Cortex of kidney (tissue), 1 donor: ENCODE measurements at places on chromosomes 2 and 18.

GRCh38 chr18:48896875-48897511, 53.8 kb downstream of the SMAD7 start:
- no peak for DNase-seq

GRCh38 chr2:186493564-186494085, 7.6 kb downstream of the ZC3H15 start:
- DNase-seq, result no peak

DNA sequence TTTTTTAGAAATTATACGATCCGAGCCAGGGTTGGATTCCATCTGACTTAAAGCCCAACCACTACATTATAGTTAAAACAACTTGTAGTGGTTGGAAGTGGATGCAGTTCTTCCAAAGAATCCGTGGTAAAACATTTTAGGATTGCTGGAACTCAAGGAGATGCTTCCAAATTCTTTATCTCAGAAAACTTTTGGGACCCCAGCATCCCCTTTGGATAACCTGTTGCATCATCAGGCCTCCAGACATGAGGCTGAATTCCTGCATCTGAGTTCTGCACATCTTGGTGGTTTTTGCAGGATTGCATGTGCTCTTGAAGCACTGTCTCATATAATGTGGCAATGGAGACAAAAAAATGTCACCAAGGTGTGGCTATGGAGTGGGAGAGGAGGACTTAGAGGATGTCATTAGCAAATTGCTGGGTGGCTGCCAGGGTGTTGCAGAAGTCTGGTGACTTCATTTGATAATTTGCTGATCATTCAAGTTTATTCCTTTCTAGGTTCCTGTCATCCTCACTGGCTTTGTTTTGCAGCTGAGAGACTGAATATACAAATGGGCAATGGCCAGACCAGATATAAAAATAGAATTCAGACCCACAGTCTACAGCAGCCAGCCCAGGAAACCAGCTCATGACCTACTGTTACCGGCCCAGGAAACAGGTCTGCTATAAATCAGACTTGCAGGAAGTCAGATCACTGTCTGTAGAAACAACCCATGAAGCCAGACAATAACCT, 207.7 kb downstream of the BCL2 start:
- no peak for DNase-seq

GRCh38 chr2:173959358-173959884, 5.8 kb downstream of the SP3 start:
- no peak for DNase-seq

- DNase-seq, result no peak
Measured at GRCh38 chr2:201827621-201828020, 21.3 kb downstream of the CDK15 start.

DNA sequence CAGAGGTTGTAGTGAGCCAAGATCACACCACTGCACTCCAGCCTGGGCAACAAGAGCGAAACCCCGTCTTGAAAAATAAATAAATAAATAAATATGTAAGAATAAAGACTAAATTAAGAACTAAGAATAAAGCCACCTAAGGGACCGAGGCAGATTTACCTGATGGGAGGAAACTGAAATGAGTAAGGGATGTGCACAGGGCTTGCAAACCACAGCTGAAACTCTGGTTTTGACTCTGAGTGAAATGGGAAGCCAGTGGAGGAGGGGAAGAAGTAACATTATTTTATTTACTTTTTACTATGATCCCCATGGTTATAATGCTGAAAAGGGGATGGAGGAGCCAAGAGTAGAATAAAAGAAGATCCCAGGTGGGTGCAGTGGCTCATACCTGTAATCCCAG, 107.3 kb downstream of the CABYR start:
- no peak for DNase-seq

DNA sequence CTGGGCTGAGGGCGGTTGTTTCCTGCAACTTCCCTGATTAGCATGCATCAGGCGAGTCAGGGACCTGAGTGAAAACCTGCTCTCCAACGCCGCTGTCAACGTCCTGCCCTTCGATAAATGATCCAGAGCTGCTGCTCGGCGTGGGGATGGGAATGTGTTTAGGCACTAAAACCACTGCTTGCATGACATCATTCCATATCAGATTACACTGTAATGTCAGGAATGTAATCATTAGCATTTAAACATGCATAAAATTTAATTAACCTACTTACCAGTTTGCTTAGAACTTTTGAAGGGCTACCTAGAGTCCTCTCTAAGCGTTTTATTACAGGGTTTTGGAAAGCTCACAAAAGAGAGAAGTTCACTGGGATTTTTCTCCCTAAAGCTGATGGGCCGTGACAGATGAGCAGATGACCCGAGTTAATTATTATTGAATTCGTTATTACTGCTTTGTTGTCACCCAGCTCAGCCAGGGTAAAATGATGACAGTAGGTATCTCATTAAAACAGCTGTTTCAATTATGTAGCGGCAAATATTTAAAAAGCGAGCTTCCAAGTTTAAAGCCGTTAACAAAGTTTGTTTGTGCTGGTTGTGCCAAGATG, 685.6 kb upstream of the SALL3 start:
- no peak for DNase-seq

DNA sequence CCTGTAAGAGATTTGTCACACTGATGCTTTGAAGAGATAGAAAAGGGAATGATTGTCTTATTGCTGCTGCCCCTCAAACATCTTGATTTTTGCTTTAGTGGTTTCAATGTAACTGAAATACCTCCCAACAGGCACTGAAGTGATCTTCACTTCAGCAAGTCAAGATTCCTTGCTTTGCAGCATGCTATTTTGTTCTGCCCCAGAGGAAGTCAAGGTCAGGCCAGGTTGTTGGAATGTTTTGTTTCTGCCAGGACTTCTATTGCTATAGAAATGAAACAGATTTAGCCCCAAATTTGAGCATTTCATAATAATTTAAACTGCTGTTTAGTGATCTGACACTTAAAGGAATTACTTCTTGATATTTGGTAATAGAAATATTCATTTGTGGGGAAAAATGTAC, 277.6 kb downstream of the ZNF804A start:
- DNase-seq, result no peak

DNA sequence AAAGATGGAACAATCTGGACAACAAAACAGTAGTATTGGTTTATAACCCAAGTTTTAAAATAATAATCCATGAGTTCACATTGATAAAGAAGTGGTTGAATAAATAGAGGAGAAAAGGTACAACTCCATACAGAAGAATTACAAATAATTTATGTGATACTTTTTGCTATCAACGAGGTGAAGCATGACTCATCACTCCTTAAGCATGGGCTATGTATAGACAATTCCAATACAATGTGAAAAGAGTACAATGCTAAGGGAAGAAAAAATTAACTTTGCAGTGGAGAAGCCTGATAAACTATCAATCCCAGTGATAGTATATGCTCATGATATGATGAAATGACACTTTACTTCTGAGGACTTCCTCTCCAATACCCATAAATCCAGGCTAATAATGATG, 312.9 kb downstream of the GULP1 start:
- no peak for DNase-seq

DNA sequence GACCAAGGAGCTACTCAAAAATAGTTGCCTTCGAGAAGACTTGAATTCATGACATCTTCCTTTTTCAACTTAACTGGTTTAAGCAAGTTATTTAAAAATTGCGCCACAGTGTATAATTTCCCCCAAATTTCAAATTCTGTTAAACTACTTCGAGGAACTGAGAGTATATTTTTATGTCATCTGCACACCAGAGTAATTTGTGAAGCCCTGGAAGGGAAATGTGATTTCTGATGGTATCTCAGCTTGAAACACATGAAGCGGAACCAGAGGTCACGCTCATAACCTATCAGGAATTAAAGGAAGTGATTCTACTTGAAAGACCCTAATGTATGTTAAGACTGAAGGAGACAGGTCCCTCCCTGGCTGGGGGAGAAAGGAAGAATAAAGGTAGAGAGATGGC, 33.9 kb upstream of the DARS1 start:
- DNase-seq, result no peak

DNA sequence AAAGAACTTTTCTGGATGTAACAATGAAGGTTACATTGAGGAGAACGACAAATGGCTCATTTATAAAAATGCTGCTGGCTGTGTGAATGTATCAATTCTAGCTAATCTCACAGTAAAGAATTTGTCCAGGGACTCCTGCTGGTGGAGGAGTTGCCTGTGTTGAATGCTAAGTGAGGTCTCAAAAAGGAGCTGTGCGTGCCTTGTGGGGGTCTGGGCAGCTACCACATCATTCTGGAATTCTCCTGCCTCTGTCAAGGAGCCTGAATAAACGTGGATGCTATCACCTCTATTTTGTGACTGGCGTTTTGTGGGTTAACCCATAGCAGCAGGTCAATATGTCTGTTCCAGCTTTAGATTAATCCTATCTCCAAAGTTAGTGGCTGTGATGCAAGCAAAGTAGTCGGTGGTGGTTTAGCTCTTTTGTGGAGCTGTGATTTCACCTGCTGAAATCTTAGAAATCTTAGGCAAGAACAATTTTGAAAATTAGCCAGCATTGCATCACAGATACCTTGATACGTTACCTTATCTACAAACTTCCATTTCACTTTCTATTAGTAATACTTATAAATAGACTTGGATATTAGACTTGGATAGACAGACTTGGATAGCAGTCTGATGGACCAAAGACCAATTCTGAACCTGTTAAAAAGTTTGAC, 96.8 kb downstream of the MTCL1 start:
- no peak for DNase-seq

DNA sequence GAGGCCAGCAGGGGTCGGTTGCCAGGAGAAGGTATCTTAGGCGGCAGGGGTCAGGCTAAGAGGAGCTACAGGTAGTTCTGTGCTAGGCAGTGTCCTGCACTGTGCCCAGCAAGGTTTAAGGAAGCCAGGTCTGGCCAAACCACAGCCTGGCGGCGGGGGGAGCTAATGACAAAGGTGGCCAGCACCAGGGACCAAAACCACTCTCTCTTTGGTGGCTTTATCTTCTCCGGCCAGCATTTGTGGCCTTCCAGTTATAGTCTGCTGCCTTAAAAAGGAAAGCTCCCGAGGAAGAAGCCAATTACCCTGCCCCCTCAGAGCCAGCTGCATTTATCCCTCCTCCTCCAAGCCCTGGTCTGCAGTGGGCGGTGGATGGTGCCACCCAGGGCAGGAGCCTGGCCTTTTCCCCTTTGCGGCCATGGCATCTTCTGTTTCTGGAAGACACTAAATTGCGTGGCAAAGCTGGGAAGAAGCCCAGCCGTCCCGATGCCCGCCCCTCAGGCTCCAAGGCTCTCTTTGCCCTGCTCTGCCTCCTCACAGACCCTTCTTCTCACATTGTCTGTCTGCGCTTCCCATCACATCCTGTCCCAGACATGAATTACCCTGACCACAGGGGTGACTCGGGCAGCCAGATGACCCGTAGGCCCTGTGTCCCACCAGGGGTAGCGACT, 94.6 kb downstream of the EN1 start:
- DNase-seq, result no peak

DNA sequence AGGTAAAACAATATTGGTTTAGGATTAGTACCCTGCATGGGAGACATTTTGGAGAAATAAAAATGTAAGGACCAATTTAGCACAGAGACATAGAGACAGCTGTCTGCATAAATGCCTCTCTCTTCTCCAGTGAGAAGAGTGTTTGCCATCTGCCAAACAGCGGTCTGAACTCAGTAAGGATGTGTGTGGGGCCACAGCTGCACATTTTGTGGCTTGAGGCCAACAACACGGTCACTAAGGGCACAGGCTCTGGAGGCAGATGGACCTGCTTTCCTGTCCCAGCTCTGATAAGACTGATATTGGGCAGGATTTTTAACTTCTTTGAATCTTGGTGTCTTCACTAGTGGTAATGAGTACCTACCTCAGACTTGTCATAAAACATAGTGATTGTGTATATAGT, 10.2 kb downstream of the ZBTB14 start:
- no peak for DNase-seq

- DNase-seq, result no peak
Measured at GRCh38 chr2:142300517-142300916, 169.7 kb upstream of the LRP1B start.

DNA sequence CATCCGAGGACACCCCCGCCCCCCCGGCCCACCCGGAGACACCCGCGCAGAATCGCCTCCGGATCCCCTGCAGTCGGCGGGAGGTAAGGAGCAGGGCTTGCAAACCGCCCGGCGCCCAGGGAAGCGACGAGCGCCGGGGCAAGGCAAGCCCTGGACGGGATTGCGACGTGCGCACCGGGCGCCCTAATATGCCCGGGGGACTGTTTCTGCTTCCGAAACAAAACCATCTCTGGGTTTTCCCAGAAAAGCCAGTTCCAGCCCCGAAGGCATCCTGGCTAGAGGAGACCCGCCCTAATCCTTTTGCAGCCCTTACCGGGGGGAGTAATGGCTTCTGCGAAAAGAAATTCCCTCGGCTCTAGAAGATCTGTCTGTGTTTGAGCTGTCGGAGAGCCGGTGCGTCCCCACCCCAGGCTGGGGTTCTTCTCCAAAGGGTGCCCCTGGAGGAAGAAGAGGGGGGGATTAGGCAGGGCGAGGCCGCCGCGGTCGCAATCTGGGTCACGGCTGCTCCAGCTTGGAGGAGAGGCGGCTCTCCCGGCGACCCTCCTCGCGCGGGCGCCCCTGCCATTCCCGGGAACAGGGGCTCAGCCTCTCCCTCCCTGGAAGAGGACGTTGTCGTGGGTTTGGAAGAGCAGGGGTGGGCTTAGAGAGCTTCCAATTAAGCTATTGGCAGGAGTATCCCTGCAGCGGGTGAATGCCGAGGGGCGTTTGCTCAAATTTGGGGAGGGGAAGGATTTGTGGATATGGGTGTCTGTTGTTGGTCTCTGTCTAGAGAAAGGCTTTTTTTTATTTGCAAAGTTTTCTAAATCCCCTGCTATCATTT, 521 bp downstream of the MYCN start:
- no peak for DNase-seq

DNA sequence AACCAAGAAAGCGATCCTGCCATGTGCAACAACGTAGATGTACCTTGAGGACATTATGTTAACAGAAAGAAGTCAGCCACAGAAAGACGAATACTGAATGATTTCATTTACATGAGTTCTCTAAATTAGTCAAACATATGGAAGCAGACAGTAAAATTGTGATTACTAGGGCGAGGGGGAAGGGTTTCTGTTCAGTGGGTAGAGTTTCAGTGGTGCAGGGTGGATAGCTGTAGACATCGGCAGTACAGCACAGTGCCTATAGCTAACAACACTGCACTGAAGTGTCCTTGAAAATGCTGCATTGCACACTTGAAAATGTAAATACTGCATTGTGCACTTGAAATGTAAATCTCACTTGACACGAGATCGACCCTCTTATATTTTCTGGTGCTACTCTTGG, 275.3 kb downstream of the GALR1 start:
- DNase-seq, result no peak

DNA sequence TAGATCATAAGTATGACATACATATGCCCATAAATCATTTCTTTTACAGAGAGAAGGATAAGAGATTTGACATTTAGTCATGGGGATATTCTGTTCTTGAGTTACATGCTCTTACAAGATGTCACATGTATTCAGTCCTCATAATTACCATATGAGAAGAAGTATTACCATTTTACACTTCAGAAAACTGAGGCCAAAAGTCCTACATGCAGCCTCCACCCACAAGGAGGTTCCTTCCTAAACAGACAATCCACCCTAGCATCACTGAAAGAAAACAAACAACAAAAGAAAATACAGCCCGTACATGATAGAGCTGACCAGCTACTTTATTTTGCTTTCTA, 335.1 kb downstream of the SETBP1 start:
- no peak for DNase-seq
